T1000 (cell line): ENCODE measurements at places on chromosomes 12 and 14.

DNA sequence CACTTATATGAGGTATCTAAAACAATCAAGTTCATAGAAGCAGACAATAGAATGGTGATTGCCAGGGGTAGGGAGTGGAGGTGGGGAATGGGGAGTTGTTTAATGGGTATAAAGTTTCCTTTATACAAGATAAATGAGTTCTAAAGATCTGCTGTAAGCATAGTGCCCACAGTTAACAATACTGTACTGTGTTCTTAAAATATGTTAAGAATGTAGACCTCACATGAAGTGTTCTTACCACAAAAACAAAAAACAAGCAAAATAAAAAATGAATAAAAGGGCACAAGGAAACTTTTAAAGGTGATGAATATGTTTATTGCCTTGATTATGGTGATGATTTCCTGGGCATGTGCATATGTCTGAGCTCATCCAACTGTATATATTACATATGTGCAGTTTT, 211.8 kb downstream of the MSRB3 start:
- DNase-seq = no peak

- no peak for DNase-seq
These were observed 65.0 kb downstream of the FOXN4 start for GRCh38 chr12:109244073-109244472.

DNA sequence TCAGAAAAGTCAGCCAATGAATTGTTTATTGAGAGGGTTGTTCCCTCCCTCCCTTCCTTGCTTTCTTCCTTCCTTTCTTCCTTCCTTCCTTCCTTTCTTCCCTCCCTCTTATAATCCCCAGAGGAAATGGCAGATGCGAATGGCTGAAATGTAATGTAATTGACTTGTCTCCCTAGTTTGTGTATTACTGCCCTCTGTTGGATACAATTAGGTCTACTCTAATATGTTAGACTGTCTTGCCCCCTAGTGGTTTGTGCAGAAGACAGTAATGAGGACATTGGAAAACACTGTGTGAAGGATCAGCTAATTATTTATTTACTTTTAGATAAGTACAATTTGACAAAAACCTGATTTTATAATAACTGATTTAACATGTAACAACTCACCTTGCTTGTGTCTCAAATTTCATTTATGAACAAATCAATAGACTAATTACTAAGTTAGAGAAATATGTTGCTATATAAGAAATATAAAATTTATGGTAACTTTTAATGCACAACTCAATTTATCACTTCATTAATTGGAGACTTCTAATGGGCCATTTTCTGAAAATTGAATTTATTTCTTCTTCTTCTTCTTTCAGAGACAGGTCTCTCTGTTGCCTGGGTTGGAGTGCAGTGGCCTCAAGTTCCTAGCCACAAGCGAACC, 229.8 kb upstream of the LRIG3 start:
- peak; percentile 83 for DNase-seq

DNA sequence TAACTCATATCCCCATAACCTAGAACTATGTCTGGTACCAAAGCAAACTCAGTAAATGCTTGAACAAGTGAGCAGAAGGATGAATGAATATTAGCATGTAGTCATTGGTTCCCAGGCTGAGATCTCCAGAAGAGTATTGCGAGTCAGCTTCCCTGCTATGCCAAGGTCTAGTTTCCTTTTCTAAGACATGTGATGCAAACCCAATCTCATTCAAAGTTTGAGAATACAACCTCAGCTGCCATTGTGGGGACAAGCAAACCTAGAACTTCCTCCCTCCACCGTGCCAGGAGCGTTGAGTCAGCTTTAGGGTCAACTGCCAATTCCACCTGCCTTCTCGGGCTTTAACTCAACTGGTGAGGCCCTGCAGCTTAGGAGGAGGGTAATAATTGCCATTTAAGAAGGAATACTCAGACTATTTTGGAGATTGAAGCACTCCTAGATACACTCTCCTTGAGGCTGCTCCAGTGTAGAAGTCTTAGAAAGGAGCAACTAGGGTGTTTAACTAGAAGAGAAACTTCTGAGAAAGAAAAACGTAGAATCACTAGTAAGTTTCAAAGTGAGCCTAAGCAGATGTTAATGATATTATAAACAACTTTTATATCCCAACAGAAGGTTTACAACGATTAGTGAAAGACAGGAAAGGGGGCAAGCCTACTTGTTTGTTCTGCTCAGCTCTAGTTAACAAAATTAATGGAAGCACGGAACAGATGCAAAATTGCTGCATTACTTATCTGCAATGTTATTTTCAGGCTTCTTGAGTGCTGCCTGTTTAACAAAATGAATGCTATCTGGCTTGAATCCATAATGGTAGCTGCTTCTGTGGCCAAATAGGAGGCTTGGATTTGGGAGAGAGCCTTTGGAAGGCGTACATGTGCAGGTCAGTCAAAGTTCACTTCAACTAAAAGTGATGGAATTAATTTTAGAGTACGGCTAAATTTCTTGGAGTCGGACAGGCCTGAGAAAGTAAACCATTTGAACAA, 96.9 kb downstream of the HELB start:
- DNase-seq = no peak

- DNase-seq = no peak
These were observed 59.9 kb downstream of the TTLL5 start for GRCh38 chr14:75720842-75721498.

DNA sequence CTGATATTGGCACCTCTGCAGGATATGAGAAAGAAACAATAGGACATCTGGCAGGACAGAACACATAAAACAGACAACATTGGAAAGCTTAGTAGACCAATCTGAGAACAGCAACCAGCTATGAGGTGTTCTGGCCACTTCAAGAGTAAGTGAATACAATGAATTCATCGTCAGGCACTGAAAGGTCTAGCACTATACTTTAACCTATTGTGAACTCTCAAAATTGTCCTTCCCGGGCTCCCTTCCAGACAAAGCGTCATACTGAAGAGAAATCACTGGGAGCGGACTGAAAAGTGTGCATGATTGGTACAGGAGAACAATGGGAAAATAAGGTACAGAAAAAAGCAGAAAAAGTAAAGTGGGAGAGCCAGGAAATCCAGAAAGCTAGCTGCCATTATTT, 75.8 kb downstream of the LRP6 start:
- no peak for DNase-seq

DNA sequence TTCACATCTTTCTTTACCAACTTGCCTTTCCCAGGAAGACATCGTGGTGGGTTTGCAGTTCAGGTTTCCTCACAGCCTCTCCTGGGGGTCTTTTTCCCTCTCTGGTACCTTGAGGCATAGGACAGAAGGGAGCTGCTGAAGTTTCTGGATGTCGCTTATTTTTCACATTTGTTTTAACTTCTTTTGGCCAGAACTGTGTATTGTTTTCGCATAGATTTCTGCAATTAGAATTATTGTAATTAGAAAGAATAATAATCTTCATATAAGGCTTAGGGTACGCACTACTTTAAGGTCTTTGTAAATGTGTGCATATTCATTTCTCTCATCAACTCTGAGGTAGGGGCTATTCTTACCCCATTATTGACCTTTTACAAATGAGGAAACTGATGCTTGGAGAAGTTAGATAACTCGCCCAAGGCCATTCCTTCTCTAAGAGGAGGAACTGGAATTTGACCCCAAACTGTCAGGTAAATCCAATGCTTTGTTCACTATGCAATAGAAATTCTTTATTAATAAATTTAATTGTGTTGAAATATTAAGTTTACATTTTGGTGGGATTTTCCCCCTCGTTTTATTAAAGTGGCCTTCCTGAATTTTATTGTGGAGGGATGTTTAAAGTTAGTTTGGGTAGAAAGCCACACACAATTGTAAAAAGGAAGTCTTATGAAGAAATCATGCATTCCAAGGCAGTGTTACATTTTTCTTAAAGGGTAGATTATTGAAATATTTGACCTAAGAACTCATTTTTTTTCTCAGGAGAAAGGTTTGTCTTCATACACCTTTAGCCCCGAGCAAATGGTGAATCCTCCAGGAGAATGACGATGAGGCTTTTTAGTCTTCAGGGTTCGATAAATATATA, 12.1 kb upstream of the SLC38A2 start:
- no peak for DNase-seq

GRCh38 chr12:124754491-124754890, 109.2 kb downstream of the SCARB1 start:
- no peak for DNase-seq

DNA sequence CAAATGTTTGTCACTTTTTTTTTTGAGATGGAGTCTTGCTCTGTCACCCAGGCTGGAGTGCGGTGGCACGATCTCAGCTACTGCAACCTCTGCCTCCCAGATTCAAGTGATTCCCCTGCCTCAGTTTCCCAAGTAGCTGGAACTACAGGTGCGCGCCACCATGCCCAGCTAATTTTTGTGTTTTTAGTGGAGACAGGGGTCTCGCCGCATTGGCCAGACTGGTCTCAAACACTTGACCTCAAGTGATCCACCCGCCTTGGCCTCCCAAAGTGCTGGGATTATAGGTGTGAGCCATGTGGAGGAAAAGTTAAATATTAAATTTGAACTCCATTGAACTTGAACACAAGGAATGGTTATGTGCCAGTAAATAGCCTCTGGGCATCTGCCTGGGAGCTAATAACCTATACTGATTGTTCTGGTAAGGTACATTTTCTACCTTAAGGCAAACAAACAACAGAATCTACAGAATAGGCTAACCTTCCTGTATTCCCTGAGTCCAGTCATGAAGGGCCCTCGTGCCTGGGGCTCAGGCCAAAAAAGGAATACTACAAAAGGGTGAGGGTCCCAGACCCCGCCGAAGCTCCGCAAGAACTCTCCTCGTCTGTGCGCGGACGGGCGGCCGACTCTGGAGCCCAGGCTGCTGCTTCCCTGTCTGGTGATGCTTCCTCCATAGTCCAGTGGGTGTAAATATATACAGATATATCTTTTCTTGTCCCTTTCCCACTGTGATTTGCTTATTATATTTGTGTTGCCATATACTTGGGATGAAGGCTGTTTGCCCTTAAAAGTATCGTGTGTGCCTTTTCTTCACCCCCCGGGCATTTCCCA, 74.0 kb upstream of the EIF5 start:
- no peak for DNase-seq

DNA sequence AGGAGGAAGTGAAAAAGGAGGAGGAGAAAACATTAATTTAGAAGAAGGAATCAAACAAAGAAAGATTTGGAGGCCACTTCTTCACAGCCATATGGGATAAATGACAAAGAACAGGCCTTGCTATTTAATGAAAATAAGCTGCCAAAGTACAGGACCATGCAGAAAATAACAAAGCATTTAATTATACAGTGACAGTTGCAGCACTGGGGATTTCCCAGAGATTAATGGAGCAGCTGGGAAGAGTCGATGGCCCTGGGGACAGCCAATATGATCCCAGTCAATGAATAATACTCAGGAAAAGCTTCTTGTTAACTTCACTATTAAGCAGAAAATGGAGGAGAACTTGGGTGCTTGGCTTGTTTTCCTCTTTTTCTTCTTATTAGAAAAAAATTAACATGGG, 34.6 kb downstream of the RERG start:
- no peak for DNase-seq

DNA sequence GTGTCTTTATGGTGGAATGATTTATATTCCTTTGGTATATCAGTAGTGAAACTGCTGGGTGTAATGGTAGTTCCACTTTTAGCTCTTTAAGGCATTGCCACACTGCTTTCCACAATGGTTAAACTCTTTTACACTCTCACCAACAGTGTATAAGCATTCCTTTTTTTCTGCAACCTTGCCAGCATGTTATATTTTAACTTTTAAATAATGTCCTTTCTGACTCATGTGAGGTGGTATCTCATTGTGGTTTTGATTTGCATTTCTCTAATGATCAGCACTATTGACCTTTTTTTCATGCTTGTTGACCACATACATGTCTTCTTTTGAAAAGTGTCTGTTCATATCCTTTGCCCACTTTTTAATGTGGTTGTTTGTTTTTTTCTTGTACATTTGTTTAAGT, 142.5 kb downstream of the MSRB3 start:
- DNase-seq = no peak

DNA sequence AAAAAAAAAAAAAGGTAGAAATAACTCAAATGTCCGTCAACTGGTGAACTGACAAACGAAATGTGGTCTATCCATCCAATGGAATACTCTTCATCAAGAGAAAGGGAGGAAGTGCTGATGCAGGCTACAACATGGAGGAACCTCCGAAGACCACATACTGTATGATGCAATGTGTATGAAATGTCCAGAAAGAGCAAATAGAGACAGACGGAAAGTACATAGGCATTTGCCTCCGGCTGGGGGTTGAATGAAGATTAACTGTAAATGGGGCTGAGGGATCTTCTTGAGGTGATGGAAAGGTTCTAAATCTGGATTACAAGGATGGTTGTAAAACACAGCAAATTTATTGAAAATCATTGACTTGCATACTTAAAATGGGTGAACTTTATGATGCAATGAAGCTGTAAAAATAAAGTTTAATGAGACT, 35.4 kb downstream of the DLK1 start:
- DNase-seq = no peak

GRCh38 chr14:30710876-30711275, 88.8 kb downstream of the SCFD1 start:
- DNase-seq = no peak

- no peak for DNase-seq
These were observed 30.8 kb downstream of the PLEKHG3 start for GRCh38 chr14:64734990-64735389.

DNA sequence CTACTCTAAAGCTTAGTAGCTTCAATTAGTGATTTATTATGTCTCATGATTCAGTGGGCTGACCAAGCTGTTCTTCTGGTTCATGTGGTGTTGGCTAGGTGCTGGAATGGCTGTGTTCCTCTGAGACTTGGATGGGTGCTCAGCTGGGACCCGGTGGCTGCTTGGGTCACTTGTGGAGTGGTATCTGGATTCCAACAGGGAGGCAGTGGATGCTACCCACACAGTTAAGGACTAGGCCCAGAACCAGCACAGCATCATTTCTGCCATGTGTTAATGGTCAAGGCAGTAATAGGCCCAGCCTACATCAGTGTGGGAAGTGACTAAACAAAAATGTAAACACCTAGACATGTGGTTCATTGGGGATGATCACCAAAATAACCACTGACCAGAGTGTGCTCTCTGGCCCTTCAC, 72.2 kb downstream of the FGD4 start:
- no peak for DNase-seq

DNA sequence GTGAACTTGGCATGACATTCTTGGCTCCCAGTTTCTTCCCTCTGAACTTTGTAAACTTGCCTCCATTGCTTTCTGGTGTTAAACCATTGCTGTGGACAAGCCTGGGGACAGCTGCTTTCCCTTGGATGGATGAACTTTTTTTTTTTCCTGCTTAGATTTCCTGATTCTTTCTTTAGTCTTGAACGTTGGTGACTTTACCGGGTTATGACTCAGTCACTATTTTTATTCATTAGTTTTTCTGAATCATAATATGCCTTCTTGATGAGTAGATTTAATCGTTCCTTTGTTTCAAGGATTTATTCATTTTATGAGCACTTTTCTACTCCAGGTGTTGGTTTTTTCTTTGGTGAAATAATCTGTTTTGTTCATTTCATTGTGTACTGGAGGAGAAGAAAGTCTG, 155.0 kb upstream of the RTL1 start:
- no peak for DNase-seq

- DNase-seq = no peak
These were observed 63.6 kb upstream of the TMEM263 start for GRCh38 chr12:106892075-106892474.

DNA sequence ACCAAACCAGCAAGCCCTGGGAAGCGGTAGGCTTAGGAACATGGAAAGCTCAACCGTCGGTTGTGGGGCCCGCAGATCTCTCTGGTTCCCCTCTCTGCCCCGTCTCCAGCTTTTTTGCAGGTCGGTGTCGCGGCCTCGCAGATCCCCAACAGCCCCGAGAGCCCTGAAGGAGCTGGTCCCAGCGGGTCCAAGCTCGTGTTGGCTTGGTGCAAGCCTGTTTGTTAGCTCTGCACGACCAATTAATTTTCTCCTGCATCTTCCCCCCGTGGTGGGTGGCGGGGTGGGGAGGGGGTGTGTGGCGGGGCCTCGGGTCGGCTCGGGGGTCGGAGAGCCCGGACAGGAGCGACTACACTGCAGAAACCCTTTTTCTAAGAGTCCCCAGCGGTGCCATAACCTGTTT, 449 bp upstream of the SLC24A4 start:
- no peak for DNase-seq
